Stimulated activated CD8-positive, alpha-beta memory T cell treated with anti-CD3 and anti-CD28 coated beads, Interleukin-4, amount 100 ng/mL, for 48 hours (primary cell): ENCODE measurements at places on chromosomes 3 and 15.

DNA sequence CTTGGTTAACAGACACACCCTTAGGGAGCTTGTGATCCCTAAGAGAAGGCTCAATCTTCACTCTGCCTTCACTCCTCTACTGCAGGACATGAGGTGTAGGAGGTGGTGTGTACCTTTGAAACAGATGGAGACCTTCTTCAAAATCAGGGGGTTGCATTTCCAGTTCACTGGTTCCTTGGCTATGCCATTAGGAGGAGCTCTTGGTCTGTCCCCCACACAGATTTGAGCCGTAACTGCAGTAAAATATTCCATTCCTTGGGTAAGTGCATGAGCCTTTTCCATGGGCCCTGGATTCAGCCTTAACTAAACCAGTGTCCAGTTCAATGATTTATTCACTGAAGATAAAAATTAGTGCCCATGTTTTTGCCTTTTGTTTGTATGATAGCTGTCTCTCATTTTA is 144.6 kb downstream of the MCTP2 start:
- DNase-seq = no peak

DNA sequence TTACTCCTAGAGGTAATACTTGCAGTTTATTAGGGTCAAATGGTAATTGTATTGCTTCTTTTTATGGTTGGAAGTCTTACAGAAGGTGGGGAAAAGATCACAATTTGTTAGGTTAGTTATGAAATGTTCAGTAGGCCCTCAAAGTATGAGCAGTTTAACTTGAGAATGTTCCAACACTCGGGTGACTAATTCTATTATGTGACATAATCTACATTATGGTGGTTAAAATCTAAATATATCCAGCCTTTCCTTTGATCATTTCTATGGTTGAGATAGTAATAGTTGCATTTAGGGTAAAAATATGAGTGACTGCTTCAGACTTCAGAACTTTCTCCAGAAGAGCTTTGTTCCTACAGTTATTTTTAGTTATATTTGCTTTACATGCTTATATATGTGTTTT is 19.6 kb upstream of the FBXO22 start:
- no peak for DNase-seq

GRCh38 chr15:63915209-63915872 is 81.6 kb upstream of the HERC1 start:
- DNase-seq = no peak

DNA sequence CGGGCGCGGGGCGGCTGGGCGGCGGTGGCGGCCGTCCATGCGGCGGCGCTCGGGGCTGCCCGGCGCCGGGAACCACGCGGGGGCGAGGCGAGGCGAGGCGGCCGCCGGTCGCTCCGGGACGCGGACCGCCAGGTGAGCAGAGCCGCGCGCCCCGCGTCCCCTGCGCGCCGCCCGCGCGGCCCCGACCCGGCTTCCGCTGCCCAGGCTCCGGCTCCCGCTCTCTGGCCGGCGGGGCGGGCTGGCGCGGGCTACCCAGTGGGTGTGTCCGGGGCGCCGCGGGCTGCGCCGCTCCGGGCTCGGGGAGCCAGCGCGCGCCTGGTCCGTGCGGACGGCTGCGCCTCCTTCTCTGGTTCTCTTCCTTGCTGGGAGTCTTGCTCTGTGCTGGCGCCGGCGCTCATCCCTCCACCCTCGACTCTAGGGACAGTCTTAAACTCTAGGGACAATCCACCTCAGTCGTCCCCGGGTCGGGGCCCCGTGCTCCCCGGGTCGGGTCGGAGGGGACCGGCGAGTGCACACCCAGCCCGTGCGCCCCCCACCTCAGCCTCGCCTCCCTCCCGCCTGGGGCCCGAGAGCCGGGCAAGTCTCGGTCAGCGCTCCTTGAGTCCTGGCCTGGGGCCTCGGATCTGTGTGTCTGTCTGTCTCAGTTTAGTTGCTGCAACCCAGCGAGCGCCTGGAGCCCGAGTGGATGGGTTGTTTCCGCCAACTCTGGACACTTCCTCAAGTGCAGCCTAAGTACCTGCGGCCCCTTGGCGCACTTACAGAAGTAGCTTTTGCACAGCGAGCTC is 488 bp downstream of the THSD4 start:
- peak; percentile 31 for DNase-seq

DNA sequence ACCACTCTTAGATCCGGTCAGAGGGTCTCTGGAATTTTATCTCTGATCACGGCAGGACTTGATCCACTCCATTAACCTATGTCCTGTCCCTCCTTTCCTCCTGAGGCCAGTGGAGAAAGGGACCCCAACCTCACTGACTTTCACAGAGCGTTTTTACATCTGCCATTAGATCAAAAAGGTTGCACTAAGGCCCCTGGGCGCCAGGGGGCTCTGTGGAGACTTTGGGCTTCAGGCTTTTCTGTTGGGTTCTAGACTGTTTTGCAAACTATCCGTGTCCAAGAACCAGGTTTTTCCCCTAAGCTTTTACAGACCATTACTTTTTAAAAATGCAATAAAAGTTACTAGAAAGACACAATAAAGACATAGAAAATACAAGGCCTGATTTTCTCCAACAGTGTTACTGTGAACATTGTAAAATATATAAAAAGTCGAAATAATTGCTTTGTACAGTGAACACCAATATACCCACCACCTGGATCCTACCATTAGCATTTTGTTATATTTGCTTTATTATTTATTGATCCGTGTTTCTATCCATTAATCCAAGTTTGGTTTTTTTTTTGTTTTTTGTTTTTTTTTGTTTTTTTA is 159.7 kb downstream of the POLR2M start:
- peak; percentile 76 for DNase-seq

DNA sequence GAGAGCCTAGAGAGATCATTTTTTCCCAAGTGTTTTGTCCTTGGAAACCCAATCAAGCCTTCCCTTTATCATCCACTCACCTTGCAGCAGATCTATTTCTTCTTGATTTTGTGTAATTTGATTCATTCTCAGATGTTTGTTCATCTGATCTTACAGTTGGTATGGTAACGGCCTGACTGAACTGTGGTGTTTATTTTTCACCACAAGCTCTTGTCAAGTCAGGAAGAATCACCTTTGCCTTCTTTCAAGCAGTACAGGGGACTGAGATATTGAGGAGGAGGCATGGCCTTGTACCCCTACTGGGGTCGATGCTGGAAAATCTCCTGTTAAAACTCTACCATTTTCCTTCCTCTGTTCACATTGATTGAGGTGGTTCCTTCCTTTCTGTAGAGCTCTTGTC is 361.4 kb upstream of the CFAP20DC start:
- no peak for DNase-seq

DNA sequence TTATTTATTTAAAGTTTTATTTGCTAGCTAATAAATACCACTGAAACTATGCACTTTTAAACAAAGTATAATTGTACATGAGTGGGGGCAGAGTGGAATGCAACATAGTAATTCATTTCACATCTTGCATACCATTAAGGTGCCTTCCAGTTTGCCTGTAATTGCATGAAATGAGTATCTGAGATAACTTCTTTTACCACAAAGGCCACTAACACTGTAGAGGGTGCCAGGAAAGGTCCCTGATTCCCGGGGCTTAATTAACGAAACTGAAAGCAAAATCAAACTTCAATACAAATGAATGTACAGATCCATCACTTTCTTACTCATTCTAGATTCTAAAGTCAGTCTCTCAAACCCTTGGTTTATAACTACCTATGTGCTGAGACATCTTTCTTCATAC is 2.1 kb downstream of the CD47 start:
- DNase-seq = no peak

- no peak for DNase-seq
These were observed 86.4 kb upstream of the ARRDC4 start for GRCh38 chr15:97874139-97874538.

DNA sequence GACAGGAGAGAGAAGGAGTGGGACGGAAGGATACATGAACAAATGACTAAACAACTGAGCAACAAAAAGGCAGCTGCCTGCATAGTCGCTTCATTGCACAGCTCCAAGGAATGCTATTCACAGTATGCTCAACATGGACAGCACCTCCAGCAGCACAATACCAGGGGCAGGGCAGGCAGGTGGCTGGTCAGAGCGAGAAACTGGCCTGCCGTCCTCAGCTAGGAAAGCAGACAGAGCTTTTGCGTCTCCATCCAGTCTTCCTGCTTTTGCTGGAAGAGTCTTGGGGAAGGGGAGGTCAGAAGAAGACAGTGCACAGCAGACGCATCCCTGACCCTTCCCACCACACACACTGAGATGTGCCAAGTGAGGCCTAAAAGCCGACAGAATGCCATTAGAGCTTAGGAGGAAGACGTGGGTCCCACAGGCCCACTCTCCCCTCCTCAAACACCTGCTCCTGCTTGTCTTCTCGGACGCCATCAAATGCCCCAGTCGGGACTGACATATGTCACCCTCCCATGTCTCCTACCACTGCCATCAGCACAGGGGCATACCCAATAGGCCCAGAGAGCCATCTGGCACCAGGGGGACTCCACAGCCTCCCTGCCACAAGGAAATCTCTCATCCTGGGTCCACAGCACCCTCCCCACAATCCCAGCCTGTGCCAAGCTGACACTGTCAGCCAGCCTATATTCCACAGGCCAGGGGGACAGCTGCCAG is 3.9 kb downstream of the RAB6B start:
- DNase-seq = no peak

- DNase-seq = peak; percentile 60
These were observed 1.4 kb downstream of the CEMIP start for GRCh38 chr15:80780416-80781221.

DNA sequence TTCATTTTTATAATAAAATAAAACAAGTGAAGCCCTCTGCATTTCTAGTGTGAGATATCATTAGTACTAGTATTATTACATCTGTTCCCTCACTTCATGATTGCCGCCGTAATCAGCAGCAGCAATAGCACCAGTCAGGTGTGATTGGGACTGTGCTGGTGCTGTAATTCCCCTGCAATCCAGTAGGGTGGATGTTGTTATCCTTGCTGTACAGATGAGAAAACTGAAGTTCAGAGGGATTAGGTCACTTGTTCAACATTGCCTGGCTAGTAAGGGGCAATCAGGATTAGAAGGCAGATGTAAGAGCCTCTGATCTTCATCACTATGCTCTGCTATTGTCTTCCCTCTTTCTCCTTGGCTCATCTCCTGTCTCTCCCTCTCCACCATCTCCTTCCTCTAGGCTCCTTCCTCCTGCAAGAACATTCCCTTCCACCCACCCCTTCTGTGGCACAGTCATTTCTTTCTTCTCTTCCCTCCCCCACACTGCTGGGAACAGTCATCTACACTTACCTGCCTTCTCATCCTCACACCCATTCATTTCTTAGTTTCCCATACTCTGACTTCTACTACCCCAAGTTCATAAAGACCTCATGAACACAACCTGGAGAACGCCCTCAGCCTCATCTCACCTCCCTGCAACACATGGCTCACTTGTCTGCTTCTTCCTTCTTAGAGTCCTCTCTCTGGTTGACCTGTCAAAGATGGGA is 29.7 kb downstream of the CRYGS start:
- no peak for DNase-seq

GRCh38 chr15:66651198-66651597 is 50.8 kb upstream of the SMAD6 start:
- no peak for DNase-seq

- no peak for DNase-seq
These were observed 64.0 kb downstream of the TCAIM start for GRCh38 chr3:44402548-44402947.

- DNase-seq = no peak
These were observed 47.7 kb upstream of the HERC1 start for GRCh38 chr15:63881431-63881830.

DNA sequence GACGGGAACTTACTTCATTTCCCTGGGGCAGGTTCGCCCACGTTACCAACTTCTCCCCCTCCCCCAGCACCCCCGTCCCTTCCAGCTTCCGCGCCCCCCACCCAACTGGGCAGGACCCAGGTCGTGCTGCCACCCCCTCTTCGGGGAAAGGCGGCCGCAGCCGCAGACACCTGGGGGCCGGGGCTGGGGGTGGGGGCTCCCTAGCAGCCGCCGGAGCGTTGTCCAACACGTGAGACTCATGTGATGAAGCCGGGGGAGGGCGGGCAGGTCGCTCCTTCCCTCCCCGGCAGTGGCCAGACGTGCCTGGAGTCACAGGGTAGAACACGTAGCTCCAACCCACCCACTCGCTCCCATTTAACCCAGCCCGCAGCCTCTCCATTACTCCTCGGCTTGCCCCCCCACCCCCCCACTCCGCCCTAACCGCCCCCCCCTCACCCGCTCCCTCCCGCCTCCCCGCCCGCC is 240 bp upstream of the BHLHE40 start:
- DNase-seq = peak; percentile 96

- DNase-seq = no peak
These were observed 21.4 kb downstream of the BMF start for GRCh38 chr15:40087068-40087810.

GRCh38 chr15:58551764-58552504 is 120.1 kb downstream of the LIPC start:
- no peak for DNase-seq
